ENCODE measurements at places on chromosomes 16 and 17. TPM values are rescaled to one million over a fixed set of nuclear protein-coding genes. Genes with fewer than 3 reads are reported as not detected.

- DNase-seq: no peak
Observed at GRCh38 chr16:883340-883739, 82.8 kb upstream of the GNG13 start.

The FBXO31 gene
- 73.6 TPM for total RNA-seq

DNA sequence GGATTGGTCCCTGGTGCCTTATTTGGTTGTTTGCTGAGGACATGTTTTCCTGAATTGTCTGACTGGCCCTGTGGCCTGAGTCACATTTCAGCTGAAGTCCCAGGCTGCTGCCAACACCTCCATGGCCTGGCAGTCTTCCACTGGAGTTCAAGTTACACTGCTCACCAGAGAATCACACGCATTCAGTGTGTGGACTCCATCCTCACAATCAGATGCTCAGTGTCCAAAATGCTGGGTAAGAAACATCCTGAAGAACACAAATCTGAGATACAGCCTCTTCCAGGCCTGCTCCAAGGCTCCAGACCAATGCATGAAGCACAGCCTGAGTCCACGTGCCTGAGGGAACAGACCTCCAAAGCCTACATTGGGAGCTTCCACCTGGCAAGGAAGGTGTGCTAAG lies 19.2 kb downstream of the CD300LB start:
- DNase-seq: no peak

GRCh38 chr17:30600830-30601494 lies 123.8 kb downstream of the GOSR1 start:
- DNase-seq: peak; percentile 46

GRCh38 chr17:5902181-5903140 lies 167.7 kb upstream of the WSCD1 start:
- no peak for DNase-seq

GRCh38 chr17:1473841-1474240 lies 17.8 kb upstream of the CRK start:
- no peak for DNase-seq

The OR2C1 gene
- total RNA-seq: 0.50 TPM

The GSG1L gene
- not detected for total RNA-seq

DNA sequence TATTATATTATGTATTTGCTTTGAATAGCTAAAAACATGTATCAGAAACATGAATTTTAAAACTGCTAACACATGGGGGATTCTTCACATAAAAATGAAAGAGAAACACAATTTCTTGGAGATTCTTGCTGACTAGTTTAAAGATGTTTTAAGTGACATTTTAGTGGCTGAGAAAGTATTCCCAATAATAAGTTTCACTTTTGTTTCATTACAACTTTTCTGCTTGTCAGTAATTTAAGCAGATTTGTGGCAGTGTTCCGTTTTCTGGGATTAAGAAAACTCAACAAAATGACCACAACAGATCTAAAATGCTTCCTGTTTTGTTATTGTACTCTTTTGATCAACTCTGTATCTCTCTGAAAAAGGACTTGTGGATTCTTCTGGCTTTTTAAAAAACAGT lies 75.9 kb downstream of the NLK start:
- DNase-seq: no peak

DNA sequence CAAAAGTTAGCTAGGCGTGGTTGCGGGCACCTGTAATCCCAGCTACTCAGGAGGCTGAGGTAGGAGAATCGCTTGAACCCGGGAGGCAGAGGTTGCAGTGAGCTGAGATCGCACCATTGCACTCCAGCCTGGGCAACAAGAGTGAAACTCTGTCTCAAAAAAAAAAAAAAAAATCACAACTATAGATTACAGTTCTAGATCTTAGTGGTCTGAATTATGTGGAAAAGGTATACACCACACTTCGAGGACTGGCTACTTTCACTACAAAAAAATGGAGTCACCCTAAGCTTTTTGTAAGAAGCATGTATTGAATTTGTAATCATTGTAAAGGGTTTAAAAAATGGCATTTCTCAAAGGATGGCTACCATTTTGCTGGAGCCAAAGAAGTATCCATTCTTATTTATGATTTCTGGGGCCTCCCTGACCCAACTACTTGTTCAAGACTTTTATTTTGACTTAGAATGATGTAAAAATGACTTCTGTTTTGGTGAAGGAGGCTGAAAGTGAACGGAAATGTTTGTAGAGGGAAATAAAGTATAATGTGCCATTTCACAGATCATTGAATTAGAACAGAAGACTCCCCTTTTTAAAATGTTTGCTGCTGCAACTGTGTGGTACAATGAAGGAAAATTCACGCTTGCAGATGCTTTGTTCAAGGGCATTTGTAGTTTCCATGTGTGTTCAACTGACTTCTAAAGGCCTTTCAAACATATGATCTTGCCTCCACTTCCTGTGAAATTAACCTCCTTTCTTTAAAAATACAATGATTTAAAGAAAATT lies 37.1 kb upstream of the NOL11 start:
- DNase-seq: no peak

DNA sequence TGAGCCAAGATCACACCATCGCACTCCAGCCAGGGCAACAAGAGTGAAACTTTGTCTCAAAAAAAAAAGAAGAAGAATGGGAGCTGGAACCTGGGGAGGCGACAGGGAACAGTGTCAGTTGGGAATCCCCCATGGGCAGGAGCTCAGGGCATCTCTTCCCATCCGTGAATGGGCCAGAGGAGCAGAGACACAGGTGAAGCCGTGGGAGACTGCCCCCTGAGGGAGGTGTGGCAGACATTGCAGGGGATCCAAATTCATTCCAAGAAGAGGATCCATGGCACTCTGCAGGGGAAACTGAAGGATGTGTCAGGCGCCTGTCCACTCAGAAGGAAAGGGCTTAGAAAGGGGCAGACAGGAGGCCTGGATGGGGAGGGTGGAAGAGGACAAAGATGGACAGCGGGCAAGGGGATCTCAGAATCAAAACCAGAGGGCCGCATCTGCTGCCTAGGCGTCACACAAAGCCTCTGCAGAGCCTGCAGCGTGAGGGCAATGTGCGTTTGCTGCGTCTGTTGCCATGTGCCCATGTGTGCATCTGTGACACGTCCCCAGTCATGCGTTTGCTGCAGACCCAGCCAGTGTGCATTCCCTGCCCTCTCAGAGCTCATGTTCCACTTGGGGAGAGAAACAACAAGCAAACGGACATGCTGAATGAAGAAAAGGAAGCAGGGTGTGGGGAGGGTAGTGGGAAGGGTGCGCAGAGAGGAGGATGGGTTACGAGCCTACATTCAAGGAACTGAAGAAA lies 30.6 kb upstream of the TNRC6C start:
- DNase-seq: no peak

DNA sequence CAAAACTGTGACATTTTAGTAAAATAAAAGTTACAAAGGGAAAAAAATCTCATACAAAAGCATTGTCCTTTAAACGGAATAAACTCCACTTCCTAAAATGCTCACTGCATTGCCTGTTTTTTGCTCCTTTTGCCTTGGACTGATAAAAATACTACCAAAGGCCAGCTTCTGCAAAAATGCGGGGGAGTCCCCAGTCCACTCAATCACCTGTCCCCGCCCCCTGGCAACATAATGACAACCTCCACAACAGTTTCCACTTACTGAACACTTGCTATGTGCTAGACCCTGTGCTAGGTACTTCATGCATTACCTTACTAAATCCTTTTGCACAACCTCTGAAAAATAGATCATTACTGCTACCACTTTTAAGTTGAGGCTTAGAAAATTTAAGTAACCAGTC lies 172.7 kb upstream of the CCL2 start:
- DNase-seq: no peak

GRCh38 chr17:46737326-46737725 lies 81.2 kb downstream of the WNT3 start:
- no peak for DNase-seq

DNA sequence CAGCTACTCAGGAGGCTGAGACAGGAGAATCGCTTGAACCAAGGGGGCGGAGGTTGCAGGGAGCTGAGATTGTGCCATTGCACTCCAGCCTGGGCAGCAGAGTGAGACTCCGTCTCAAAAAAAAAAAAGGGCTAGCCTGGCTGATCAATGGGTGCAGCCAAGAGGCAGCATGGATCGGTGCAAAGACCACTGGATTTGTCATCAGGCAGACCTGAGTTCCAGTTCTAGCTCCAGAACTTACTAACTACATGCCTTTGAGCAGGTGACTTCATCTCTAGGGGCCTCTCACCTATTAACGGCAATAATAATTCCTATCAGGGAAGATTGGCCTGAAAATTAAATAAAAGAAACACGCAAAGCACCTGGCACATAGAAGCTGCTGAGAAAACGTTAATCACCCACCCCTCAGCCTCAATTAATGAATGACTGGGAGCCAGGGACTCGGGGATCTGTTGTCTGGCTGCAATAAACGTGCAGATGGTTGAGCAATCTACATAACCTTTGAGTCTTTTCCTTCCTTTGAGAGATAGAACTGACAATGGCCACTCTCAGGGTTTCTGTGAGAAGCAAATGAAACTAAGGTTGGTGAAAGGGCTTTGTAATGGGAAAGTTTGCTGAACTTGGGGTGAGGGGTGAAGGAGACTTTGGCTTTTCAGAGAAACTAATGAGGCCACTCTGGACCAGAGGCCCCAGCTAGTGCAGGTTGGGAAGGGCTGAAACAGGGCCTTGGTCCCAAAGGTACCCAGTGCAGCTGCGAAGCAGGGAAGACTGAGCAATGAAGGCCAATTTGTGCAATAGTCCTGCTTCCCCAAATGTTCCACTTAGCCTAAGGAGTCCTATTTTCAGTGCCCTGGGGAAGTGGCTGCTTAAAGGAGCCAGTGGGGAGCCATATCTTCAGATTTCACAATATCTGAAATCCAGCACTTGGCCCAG lies 7.6 kb downstream of the SEZ6L2 start:
- no peak for DNase-seq

The CCDC200 gene
- 0.30 TPM for total RNA-seq

- DNase-seq: no peak
Observed at GRCh38 chr16:14037960-14038359, 33.2 kb upstream of the MRTFB start.

DNA sequence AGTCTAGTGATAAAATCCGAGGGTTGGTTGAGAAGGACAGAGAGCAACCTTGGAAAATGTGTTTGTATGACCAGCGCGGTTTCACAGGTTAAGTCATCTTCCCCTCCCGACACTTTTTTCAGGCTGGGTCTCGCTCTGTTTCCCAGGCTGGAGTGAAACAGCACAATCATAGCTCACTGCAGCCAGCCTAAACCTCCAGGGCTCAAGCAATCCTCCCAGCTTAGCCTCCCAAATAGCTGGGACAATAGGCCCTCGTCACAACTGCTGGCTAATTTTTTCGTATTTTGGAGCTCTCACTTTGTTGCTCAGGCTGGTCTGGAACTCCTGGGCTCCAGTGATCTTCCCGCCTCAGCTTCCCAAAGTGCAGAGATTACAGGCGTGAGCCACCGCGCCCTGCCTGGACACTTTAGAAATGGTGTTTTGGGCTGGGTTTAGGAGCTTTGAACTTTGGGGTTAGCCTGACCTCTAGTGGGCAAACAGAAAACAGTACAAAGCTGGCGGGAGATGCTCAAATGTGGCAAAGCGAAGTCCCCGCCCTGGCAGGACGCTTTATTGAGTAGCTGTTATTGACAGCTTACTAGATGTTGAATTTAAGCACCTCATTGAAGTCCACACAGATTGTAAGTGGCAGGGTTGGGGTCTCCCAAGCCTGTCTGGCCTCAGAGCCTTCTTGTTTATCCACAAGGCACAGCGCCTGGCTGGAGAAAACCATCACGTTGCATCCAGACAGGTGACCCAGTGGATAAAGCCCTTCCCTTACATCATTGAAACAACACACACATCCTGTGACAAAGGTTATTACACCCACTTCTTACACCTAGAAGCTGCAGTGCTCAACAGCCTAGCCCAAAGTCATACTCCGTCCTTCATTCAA lies 34.7 kb upstream of the RBBP6 start:
- DNase-seq: peak; percentile 28

The CDH3 gene
- total RNA-seq: 32.4 TPM

The PITPNM3 gene
- 10.0 TPM for total RNA-seq

DNA sequence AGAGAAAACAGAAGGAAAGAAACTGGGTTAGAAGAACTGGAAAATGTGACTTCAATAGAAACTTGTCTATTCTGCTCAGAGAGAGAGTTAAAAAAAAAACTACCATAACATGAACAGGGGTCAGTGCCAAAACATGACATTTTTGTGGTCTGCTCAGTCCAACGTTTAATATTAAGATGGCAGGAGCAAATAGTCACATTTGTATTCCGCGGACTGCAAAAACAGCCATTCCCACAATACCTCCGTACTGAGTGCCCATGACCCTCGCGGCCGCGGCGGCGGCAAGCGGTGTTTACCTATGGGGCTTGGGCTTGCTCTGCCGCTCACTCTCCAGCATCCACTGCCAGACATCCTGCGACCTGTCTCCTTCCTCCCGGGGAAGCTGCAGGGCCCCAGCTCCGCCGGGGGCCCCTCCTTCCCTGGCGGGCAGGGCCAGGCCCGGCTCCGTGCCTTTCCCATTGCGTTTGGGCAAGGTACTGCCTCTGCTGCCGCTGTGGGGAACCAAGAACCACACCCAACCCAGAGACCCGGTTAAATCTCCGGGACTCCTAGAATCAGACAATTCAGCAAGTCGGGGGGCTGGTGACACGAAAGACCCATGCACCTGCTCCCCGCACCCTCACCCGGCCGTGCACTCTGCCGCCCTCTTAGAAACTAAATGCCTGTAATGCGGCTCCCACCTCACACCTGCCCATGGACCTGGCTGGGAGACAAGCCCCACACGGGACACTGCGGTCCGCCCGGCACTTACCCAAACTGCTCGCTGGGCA lies 24.7 kb downstream of the AXIN2 start:
- DNase-seq: no peak

DNA sequence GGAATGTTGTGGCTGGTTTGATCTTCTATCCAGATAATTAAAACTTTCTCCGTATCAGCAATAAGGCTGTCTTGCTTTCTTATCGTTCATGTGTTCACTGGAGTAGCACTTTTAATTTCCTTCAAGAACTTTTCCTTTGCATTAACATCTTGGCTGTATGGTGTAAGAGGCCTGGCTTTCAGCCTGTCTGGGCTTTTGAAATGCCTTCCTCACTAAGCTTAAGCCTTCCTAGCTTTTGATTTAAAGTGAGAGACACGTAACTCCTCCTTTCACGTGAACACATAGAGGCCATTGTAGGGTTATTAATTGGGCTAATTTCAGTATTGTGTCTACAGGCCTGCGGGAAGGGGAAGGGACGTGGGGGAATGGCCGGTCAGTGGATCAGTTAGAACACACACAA lies 42.9 kb downstream of the MSI2 start:
- DNase-seq: no peak

The ANKS4B gene
- not detected for total RNA-seq
